COR-L47 (cell line): ENCODE measurements at places on chromosomes 2 and 18.

DNA sequence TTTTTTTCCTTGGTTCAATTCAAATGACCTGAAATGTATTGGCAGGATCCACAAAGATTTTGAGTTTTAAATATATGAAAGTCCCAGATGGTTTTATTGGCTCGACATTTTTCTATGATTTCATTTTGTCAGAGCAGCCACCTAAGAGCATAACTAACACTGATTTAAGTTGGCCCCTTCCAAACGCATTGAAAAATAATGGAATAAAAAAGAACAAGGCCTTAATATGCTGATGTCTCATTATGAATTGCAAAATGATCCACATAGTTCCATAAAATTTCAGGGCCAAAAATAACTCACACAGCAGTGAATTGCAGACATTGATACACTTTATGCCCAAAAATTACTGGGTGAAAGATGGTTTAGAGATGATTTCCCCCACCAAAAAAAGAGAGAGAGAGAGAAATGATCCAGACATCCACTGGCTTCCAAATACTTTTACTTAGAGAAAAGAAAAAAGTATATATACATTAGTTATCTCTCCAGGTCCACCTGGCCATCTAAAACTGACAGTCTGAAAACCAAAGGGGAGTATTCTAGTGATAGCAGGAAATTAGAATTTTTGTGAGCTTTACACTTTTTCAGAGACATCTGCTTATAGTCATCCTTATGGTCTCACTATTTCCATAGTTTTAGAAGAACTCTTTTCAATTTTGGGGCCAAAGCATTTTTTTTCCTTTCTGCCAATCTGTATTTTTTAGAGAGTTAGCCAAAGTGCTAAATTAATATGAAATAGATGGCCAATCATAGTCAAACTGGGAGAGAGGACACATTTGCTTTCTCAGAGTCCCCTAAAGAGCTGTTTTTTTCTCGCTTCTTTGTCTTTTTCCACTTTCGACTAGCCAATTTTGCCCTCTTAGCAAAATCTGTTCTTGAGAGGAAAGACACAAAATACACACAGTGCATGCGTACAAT, 213.5 kb upstream of the RND3 start:
- no peak for DNase-seq

DNA sequence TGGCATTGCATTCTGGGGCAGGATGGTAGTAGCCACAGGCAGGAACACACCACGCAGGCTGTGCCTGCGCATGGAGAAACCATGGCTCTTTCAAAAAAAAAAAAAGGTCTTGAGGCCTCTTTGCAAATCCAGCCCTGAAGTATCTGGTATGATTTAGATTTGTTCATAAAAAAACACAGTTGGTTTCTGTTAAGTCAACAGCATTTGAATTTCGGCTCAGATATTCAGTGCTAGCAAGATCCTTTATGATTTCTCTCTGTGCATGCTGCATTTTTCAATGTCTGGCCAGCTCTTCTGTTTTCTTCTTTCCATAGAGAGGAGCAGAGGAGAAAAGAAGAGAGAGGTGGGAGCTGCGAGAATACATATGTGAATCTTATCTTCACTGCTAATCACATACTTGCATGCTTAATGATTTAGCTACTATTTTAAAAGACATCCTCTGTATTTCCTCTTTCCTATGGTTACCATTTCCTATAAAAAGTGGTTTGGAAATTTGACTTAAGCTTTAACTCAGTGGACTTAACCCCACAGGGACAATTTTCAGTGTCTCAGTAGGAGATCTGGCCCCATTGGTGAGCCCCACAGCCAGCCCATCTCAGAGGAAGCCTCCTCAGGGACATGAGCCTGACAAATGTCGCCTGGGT, 214.3 kb upstream of the APCDD1 start:
- DNase-seq: no peak

DNA sequence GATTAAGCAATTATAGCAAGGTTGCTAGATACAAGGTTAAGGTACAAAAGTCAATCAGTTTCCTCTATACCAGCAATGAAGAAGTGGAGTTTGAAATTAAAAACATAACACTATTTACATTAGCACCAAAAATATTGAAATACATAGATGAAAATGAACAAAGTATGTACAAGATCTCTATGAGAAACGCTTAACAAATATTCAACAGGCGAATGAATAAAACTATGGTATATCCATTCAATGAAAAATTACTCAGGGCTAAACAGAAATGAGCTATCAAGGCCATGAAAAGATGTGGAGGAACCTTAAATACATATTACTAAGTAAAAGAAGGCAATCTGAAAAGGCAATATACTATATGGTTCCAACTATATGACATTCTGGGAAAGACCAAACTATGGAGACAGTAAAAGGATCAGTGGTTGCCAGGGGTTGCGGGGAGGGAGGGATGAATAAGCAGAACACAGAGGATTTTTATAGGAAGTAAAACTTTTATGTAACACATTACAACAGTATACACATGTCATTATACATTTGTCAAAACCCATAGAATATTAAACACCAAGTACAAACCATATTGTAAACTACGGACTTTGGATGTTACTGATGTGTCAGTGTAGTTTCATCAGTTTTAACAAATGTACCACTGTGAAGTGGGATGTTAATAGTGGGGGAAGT, 62.1 kb downstream of the RMDN2 start:
- no peak for DNase-seq

GRCh38 chr2:30710016-30710415, 97.2 kb downstream of the CAPN13 start:
- DNase-seq: no peak
